ENCODE measurements at places on chromosomes 11 and 22. TPM values are rescaled to one million over a fixed set of nuclear protein-coding genes. Genes with fewer than 3 reads are reported as not detected.
A peak's percentile ranks its signal among the peaks of the same experiment; 100 is the strongest.

DNA sequence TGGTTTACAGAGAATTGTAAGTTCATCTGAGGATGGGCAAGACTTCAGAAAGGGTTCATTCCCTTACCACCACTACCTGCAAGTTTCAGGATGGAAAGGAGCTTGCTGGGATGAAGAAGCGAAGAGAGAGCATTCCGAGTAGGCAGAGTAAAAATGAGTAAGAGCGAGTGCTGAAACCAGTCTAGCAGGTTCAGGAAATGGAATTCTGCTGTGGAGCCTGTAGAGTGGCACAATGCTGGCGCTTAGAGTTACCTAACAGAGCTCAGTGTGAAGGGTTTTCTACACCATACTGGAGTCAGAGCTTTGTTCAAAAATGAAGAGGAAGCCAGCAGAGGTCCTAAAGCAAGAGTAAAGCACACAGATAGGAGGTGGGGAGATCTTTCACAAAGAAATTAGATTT, 179.2 kb upstream of the ZC3H12C start:
- no peak for DNase-seq

- DNase-seq: no peak
Measured at GRCh38 chr11:111878385-111878848, 548 bp downstream of the FDXACB1 start.

DNA sequence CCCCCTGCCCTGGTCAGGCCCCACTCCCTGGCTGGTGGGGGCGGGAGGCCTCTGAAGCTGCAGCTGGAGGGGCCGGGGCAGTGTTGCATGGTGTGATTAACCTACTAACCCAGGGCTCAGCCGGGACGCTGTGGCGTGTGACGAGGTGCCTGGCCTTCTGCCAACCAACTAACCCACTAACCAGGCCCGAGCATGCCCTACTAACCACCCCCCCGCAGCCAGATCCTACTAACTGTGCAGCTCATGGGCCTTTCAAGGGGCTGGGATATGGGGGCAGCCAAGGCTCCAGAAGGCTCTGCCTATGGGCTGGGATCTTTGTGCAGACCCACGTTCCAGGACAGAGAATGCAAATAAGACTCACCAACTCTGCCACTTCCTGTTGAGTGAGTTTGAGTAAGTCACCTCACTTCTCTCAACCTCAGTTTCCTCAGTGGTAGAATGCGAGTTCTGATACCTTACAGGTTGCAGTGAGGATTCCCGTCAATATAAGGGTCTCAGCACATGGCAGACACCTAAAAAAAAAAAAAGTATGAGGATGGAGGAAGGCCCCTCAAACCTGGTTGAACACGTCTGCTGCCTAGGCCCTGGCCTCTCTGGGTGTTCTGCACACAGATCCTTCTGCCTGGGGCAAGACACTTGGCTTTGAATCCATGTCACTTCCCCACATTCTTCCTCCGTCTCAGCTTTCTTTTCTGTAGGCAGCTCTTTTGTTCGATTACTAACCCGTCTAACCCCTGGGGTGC, 14.1 kb downstream of the MIAT start:
- no peak for DNase-seq

DNA sequence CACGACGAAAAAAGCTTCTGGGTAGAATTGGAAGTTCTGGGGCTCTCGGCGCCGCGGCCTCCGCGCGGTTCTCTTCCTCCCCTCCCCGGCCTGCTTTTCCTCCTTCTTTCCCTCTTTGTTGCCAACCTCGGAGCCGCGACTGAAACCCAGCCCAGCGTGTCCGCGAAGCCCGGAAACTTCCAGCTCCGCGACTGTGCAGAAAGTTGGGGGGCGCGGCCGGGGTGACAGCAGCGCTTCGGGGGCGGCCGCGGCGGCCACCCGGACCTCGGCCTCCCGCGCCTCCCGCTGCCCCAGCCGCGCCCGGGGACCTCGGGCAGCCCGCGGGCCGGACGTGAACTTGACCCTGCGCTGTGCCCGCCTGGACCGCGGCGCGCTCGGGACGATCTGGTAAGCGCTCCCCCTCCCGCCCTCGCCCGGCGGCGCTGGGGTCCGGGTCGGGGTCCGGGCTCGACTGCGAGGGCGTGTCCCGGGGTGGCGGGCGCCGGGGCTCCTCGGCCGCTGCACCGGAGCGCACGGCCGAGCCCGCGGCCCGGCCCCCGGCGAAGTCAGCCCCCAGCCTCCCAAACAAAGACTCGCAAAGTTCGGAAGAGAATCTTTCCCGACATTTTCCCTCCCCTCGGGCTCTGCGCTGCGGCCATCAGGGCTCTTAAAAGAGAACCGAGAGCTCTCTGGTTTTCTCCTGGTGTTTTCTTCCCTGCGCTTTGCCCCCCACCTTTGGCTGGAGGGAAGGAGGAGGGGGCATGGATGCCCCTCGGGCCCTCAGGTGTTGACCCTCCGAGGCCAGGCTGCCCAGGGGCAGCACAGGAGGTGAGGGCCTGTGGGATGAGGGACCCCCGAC, 67.9 kb upstream of the WNT7B start:
- peak; percentile 57 for DNase-seq

DNA sequence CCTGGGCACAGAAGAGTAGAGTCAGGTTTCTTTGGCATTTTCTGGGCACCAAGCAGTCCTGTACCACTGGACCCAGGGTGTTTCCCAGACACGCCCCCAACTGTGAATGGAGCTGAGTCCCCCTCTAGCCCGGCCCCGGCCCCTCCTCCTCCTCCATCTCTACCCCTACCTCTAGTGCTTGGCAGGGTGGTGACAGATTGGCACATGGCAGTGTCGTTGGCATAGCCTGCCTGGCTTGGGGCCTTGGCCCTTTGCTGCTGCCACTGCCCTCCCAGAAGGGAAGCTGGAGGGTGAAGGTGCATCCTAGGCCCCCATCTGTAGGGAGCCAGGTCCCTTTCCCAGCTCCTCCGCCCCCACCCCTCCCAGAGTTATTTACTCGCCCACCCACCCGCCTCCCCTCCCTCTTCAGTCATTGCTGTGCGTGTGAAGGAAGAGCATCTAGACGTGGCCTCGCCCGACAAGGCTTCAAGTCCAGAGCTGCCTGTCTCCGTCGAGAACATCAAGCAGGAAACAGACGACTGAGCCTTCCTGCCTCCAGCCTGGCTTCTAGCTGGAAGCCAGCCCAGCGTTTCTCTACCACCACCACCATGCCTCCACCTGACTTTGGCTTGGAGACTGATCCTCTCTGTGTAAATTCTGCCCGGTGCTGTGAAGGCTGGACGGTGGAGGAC, 10.9 kb downstream of the CHADL start:
- DNase-seq: no peak

GRCh38 chr11:121086866-121087265, 14.2 kb upstream of the TECTA start:
- no peak for DNase-seq

DNA sequence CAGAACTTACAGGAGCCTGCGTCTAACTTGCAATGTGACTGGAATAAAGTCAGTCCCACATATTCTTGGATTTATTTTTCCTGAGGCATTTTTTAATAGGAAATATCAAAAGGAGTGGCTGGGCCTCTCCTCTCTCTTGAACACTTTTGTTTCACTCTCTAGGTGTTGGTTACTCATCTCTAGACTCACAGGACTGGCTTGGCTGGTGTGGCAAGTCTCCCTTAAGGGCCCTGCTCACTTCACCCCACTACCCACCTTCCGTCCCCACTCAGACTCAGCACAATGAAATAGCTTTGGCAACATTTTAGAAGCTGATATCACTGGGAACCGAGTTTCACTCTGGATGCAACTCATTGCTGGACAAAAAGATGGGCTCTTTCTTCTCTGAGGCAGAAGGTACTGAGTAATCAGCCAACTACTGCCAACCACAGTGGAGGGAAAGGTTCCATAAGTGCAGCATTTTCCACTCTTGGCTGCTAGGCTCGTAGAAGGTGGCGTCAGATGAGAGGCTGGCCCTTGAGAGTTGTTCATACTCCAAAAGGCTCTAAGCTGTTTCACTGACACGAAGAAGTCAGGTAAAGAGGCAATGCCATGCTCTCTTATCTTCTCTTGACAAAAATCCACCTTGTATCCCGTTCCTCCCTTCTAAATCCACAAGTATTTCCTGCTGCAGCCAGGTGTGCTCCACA, 390.6 kb downstream of the SOX6 start:
- no peak for DNase-seq

DNA sequence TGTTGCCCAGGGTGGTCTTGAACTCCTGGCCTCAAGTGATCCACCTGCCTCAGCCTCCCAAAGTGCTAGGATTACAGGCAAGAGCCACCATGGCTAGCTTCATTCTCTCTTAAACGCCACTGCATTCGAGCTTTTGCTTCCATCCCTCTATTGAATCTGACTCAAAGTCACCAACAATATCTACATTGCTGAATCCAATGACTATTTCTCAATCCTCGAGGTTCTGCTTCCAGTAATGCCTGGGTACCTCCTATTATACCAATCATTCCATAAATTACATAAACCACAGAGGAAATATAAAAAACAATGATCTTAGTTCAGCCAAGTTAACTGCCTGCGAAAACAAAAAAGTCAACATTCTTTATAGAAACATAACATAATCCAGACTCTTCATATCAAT, 11.9 kb upstream of the NXF1 start:
- no peak for DNase-seq

DNA sequence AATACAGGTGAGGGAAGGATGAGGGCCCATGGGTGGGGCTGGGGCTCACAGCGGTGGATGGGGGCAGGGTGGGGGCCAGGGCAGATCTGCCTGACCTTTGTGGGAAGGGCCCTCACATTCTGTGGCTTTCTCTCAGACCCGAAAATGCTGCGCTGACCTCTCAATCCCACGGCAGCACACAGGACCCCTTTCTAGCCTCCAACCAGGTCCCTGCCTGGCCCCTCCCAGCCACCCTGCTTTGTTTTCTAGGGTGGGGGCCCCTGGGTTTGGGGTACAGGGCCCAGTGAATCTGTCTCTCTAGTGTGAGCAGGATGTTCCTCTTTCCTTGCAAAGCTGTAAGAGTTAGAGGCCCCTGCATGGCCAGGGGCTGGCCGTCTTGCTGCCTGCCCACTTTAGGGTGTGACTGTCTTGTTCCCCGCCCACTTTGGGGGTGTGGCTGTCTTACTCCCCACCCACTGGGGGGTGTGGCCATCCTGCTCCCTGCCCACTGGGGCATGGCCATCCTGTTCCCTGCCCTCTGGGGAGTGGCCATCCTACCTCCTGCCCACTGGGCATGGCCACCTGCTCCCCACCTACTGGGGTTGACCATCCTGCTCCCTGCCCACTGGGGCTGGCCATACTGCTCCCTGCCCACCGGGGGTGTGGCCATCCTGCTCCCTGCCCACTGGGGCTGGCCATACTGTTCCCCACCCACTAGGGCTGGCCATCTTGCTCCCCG, 11.5 kb downstream of the PARVG start:
- DNase-seq: no peak

GRCh38 chr11:126459691-126460281, 104.3 kb downstream of the ST3GAL4 start:
- DNase-seq: no peak

DNA sequence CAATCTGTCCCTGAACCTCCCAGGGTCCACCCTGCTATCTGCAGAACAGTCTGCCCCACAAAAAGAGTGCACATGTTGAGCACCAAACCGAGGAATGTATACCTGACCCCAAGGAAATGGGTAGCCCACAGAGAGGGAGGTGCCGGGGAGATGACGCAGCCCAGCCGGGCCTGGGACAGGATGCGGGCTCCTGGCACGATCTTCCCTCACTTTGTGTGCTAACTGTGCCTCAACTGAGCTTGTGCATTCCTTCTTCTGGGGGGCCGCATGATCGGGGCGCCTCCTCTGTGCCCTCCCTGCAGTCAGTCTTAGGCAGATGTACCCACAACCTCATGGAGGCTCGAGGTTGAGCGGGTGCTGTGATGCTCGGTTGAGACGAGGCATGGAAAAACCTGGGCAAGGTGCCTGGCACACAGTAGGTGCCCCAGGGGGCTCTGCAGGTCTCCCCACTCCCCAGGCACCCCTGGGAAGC, 2.4 kb downstream of the GAS2L1 start:
- DNase-seq: peak; percentile 58

GRCh38 chr11:19832901-19833300, 120.3 kb downstream of the NAV2 start:
- no peak for DNase-seq

- no peak for DNase-seq
Measured at GRCh38 chr22:25777870-25778269, 35.9 kb downstream of the MYO18B start.

DNA sequence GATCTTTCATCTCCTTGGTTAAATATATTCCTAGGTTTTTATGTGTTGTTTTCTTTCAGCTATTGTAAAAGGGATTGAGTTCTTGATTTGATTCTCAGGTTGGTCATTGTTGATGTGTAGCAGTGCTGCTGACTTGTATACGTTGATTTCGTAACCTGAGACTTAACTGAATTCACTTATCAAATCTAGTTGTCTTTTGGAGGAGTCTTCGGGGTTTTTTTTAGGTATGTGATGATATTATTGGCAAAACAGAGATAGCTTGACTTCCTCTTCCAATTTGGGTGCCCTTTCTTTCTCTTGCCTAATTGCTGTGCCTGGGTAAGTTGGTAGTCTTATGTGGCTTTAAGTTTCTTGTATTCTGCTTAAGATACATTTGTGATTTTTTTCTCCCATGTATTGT, 52.8 kb downstream of the CBL start:
- DNase-seq: no peak

DNA sequence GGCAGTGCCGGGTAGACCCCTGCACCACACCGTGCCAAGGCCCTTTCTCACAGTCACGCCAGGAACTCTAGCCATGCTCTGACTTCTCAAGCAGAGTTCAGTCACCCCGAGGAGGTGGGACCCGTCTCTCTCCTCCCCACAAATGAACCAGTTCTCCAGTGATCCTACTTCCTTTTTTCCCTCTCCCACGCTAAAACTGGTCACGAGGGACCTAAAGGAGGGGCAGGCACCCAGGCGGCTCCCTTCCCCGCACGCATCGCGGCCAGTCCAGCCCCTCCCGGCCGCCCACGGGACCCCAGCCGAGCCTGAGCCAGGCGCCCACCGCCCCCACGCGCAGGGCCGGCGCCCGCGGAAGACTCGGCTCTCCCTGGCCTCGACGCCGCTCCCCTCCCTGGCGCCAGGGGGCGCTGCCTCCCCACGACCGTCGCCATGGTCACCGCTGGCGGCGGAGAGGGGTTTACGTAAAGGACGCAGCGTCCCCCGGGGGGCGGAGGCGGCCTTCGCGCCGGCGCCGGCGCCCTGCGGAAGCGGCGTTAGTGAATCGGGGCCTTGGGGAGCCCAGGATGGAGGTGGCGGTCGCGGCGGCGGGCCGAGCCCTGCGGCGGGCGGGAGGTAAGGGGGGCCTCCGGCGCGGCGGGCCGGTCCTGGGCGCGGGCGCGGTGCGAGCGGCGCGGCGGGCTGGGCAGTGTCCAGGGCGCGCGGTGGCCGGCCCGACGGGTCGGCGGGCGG, at the start of gene DAGLA:
Gene DAGLA (plus strand): TSS at position 499 of the 729 bp plus-strand sequence. CDS start 39,765 bp downstream, outside the sequence.
- DNase-seq: peak; percentile 70

DNA sequence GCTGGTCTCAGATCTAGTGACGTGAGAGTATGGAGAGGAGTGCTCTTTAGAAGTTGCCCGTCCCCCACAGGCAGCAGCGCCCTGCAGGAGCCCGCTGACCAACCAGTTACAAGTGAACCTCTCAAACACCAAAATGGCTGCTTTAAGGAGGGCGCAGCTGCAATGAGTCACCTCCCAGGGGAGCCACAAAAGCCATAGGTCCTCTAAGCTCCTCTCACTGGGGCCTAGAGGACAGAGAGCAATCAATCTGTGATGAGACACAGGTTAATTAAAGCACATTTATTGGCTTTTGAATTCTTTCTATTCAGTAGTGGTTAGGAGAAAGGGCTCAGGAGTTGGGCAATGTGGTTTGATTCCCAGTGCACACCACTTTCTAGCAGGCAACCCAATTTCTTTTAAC, 15.5 kb upstream of the RAPSN start:
- peak; percentile 79 for DNase-seq

Gene BRD1
- 20.1 TPM for total RNA-seq

Gene GRIK4
- total RNA-seq: 0.52 TPM

Gene XKR3
- total RNA-seq: not detected

Gene CELSR1
- 1.3 TPM for total RNA-seq

Gene CD248
- not detected for total RNA-seq

Gene DTX4
- 7.9 TPM for total RNA-seq

Gene MS4A4A
- total RNA-seq: not detected

Gene KRTAP5-11
- not detected for total RNA-seq

Data from myocyte (in vitro differentiated cells).